ENCODE measurements at places on chromosomes 7 and 10. TPM values are rescaled to one million over a fixed set of nuclear protein-coding genes. Genes with fewer than 3 reads are reported as not detected.

Gene NXPH1
- not detected for total RNA-seq

GRCh38 chr7:47292832-47293309 is 289.0 kb downstream of the TNS3 start:
- H3K36me3 ChIP-seq, result peaks cover 62% of the 10 kb centered on the region
- peaks cover 65% of the 10 kb centered on the region for H3K4me1 ChIP-seq
- H3K27me3 ChIP-seq, result peaks cover 5% of the 10 kb centered on the region
- no peak for DNase-seq
- H3K4me3 ChIP-seq, result peak overlapping the region; percentile 45
- H3K27ac ChIP-seq, result peak overlapping the region; percentile 97

DNA sequence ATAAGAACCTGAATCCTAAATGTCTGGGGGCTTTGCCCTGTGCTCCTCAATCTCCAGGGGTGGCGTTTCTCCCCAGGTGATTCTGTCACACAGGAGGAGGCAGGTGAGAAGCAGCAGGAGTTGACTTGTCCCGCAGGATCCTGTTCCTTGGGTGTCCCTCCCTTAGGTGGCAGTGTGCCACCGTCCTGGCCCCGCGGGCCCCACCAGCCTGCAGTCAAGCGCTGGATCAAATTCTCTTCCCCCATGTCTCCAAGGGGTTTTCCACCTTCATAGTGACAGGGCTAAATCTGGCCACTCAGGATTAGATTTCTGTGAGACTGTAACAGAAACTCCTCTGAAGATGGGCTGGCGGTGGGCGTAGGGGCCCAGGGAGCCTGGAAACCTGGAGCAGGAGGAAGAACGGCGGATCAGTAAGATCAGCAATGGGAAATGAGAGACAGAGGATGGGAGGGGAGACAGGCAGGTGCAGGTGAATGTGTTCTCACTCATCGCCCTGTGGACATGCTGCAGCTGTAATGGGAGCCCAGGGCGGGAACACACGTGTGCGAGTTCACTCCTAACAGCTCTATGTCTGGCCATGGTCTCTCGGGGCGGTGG is 329.2 kb upstream of the COBL start:
- no peak overlapping the region for H3K4me3 ChIP-seq
- no peaks in the 10 kb centered on the region for H3K4me1 ChIP-seq
- H3K27me3 ChIP-seq, result peaks cover 2% of the 10 kb centered on the region
- peaks cover 4% of the 10 kb centered on the region for H3K36me3 ChIP-seq
- no peak overlapping the region for H3K27ac ChIP-seq

GRCh38 chr7:107998660-107999480 is 4.1 kb downstream of the LAMB1 start:
- H3K27ac ChIP-seq, result peak overlapping the region; percentile 66
- H3K4me3 ChIP-seq, result peak overlapping the region; percentile 66
- no peak for DNase-seq
- H3K4me1 ChIP-seq, result peaks cover 77% of the 10 kb centered on the region
- peaks cover 27% of the 10 kb centered on the region for H3K36me3 ChIP-seq

DNA sequence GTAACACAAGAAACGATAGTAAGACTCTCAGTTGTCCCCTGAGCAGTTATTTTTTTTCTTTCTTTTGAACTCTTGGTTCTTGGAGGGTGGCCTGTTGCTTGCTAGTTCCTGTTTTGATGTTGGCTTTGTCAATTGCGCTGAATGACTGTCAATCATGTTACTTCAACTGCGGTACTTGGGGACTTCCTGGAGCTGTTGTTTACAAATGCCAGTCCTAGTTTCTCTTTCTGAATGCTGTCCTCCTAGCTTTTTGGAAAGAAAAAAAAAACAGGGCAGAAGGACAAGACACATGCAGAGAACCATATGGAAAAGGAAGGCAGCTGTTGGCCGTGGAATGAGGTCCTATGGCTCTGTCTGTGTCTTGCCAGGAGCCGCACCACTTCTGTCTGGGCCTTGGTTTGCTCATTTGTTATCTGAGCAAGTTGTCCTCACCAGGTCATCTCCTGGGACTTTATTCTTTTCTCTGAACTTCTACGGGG is 7.0 kb upstream of the PDCD4 start:
- H3K27ac ChIP-seq, result peak overlapping the region; percentile 72
- no peaks in the 10 kb centered on the region for H3K36me3 ChIP-seq
- H3K27me3 ChIP-seq, result no peaks in the 10 kb centered on the region
- no peak for DNase-seq
- peak overlapping the region; percentile 55 for H3K4me3 ChIP-seq

DNA sequence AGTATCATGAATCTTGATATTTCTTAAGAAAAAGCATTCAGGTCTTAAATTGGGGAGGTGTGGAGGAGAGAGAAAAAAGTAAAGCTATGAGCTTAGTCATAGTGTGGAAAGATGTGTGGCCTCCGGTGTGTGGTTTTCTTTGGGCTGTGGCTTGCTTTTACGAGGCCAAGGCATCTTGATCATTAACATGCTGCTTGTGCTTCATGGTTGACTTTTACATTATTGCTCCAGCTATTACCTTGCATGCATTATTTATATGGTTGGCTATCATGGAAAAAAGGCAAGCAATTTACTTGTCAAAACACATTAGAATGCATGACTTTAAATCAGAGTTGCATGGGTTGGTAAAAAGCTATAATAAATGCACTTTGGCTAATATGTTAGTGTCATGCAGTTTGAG is 300.7 kb upstream of the ADARB2 start:
- no peak for DNase-seq
- no peaks in the 10 kb centered on the region for H3K27me3 ChIP-seq
- no peaks in the 10 kb centered on the region for H3K4me1 ChIP-seq
- H3K27ac ChIP-seq, result no peak overlapping the region
- no peak overlapping the region for H3K4me3 ChIP-seq
- H3K36me3 ChIP-seq, result 0 out of 2 replicates have a peak, but pooled peaks cover 5% of the 10 kb centered on the region

- H3K4me3 ChIP-seq, result no peak overlapping the region
- H3K27me3 ChIP-seq, result no peaks in the 10 kb centered on the region
- DNase-seq, result peak; percentile 38
- H3K4me1 ChIP-seq, result no peaks in the 10 kb centered on the region
- H3K36me3 ChIP-seq, result no peaks in the 10 kb centered on the region
Measured at GRCh38 chr7:120805636-120806388, 52.1 kb downstream of the TSPAN12 start.

Gene LIPF
- not detected for total RNA-seq

DNA sequence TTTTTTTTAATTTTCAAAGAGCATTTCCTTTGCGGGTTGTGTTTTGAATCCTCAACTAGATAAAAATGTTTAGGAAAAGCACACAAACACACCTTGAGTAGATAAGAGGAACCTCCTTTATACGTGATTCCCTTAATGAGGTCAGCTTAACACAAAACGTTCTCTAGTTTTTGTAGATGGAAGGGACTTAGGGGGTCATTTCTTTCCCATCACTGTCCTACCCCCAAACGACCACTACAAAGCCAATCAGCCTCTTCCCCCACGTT is 1.2 kb downstream of the SUV39H2 start:
- H3K4me3 ChIP-seq, result peak overlapping the region; percentile 96
- no peaks in the 10 kb centered on the region for H3K27me3 ChIP-seq
- H3K27ac ChIP-seq, result no peak overlapping the region

GRCh38 chr7:149490083-149490760 is 7.4 kb downstream of the ZNF746 start:
- H3K27ac ChIP-seq, result no peak overlapping the region
- peaks cover 60% of the 10 kb centered on the region for H3K36me3 ChIP-seq
- peaks cover 7% of the 10 kb centered on the region for H3K4me1 ChIP-seq
- no peaks in the 10 kb centered on the region for H3K27me3 ChIP-seq
- H3K4me3 ChIP-seq, result no peak overlapping the region

- no peak for DNase-seq
- no peaks in the 10 kb centered on the region for H3K27me3 ChIP-seq
- no peak overlapping the region for H3K4me3 ChIP-seq
- peaks cover 30% of the 10 kb centered on the region for H3K4me1 ChIP-seq
- no peak overlapping the region for H3K27ac ChIP-seq
- peaks cover 5% of the 10 kb centered on the region for H3K36me3 ChIP-seq
Measured at GRCh38 chr10:69213591-69214311, 6.4 kb upstream of the HKDC1 start.

DNA sequence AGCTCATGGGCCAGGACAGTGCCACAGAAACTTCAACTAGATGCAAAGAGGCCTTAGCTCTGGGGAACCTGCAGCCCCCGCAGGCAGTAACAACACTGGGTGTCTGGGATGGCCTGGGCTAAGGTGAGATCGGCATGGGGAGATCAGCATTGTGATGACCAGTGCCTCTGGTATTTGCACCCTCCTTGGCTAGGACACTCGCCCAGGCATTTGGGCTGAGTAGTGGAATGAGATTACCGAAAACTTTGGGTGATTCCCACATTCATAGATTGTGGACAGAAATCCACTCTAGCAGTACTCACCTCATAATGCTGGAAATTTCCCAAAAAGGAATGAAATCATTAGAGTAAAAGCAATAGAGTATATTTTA is 70.6 kb upstream of the ZMIZ2 start:
- peak overlapping the region; percentile 87 for H3K27ac ChIP-seq
- H3K27me3 ChIP-seq, result peaks cover 2% of the 10 kb centered on the region
- H3K4me3 ChIP-seq, result no peak overlapping the region
- peaks cover 28% of the 10 kb centered on the region for H3K36me3 ChIP-seq
- H3K4me1 ChIP-seq, result peaks cover 31% of the 10 kb centered on the region
- no peak for DNase-seq

DNA sequence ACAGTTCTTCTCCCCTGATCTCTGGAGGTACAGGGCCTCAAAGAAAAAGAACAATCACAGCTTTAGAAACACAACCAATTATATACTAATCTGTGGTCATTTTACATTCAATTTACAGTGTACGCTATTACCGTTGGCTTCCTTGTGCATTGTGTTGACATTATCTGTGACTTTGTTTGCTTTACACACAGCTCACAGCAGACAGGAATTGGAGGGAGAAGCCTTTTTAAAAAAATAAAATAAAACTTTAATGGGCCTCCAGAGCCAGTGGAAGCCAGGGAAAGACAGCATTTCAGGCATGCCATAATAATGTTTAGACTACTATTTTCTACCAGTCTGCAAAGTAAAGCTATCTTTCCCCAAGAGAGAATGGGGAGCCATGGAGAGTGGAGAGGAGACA is 179.0 kb upstream of the ADO start:
- no peak for DNase-seq
- H3K4me1 ChIP-seq, result peaks cover 38% of the 10 kb centered on the region
- H3K27me3 ChIP-seq, result no peaks in the 10 kb centered on the region
- no peak overlapping the region for H3K4me3 ChIP-seq
- no peak overlapping the region for H3K27ac ChIP-seq

- no peaks in the 10 kb centered on the region for H3K36me3 ChIP-seq
- peaks cover 22% of the 10 kb centered on the region for H3K4me1 ChIP-seq
- H3K4me3 ChIP-seq, result no peak overlapping the region
- DNase-seq, result no peak
- no peaks in the 10 kb centered on the region for H3K27me3 ChIP-seq
Measured at GRCh38 chr10:89064748-89065147, 74.2 kb downstream of the FAS start.

Gene PLPP4
- 24.3 TPM for total RNA-seq

- no peak for DNase-seq
- no peaks in the 10 kb centered on the region for H3K27me3 ChIP-seq
- no peaks in the 10 kb centered on the region for H3K36me3 ChIP-seq
Measured at GRCh38 chr7:40987571-40987970, 715.3 kb downstream of the INHBA start.

DNA sequence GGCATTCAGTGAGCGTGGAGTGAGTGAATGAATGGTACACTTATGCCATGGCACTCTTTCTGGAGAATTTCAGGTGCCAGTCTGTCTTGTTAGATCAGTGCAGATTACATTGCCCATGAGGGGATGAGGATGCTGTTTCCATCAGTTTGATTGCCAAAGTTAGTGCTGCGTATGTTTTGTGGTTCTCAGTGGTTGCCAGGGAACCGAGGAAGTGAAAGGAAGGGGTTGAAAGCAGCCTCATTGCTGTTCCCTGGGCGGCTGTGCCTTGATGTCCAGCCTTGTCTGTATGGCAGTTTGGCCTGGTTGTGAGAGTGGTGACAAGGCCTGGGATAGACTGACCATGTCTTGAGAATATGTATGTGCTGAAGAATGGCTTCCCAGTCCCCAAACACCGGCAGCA is 30.2 kb downstream of the WBP1L start:
- peak overlapping the region; percentile 77 for H3K27ac ChIP-seq
- no peak for DNase-seq
- H3K4me1 ChIP-seq, result peaks cover 85% of the 10 kb centered on the region
- peaks cover 13% of the 10 kb centered on the region for H3K36me3 ChIP-seq

GRCh38 chr7:92873776-92874175 is 37.4 kb upstream of the CDK6 start:
- peaks cover 22% of the 10 kb centered on the region for H3K4me1 ChIP-seq
- H3K27me3 ChIP-seq, result no peaks in the 10 kb centered on the region
- H3K27ac ChIP-seq, result no peak overlapping the region
- peaks cover 22% of the 10 kb centered on the region for H3K36me3 ChIP-seq
- H3K4me3 ChIP-seq, result no peak overlapping the region

Gene FBXL13
- 0.55 TPM for total RNA-seq

DNA sequence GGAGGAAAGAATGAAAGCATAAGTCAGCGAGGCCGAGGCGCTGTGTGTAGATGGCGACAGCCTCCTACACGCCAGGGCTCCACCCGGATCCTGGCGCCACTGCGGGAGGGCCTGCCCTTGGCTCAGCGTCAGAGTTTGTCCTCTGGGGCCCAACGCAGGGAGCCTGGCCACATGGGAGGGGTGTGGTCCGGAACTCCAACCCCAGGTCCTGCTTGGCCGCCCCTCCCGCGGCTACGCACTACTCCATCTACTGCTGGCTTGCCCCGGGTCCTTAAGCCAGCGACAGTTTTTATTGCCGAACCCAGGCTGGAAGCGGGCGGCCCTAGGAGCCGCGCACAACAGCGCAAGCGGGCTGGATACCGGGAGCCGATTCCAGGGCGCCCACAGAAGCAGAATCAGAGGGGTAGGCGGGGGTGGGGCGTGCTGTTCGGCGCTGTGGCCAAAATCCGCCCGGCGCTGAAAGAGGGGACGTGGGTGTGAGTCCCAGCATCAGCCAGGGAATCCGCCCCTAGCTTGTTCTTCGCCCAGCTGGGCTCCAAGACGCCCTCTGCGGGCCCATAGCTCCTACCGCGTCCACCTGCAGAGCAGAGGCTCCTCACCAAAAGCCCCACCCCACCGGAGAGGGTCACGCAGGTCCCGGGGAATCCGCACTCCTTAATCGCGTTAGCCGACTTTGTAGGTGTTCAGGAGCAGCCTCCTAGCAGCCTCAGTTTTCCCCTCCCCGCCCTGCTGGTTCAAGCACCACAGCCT is 4.5 kb downstream of the KAZALD1 start:
- H3K27ac ChIP-seq, result peak overlapping the region; percentile 86
- DNase-seq, result peak; percentile 67
- peaks cover 3% of the 10 kb centered on the region for H3K27me3 ChIP-seq
- peaks cover 47% of the 10 kb centered on the region for H3K4me1 ChIP-seq
- H3K4me3 ChIP-seq, result peak overlapping the region; percentile 88
- no peaks in the 10 kb centered on the region for H3K36me3 ChIP-seq

- H3K27me3 ChIP-seq, result no peaks in the 10 kb centered on the region
- H3K4me3 ChIP-seq, result no peak overlapping the region
- no peak overlapping the region for H3K27ac ChIP-seq
Measured at GRCh38 chr7:122944682-122945303, 50.7 kb downstream of the TAS2R16 start.

DNA sequence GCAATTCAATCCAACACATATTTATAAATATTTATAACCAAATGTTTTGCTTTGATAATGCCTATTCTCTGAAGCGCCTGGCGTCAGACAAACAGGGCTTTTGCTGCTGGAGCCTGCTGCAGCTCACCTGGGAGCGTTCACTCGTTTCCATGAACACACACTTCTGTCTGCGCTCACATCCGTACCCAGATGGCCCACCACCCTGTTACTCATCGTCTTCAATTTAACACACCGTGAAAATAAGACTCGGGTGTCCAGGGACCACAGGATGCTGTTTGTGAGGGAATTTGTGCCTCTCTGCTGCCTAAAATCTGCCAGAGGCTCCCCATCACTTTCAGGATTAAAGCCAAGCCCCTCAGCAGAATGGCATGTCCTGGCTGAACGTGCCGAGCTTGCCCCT is 74.1 kb downstream of the SLIT1 start:
- no peak overlapping the region for H3K4me3 ChIP-seq
- no peaks in the 10 kb centered on the region for H3K36me3 ChIP-seq
- H3K4me1 ChIP-seq, result no peaks in the 10 kb centered on the region
- no peak for DNase-seq

Gene LRRC18
- total RNA-seq, result not detected

Gene STOX1
- not detected for total RNA-seq

Gene CRYGN
- not detected for total RNA-seq
